ENCODE measurements at places on chromosomes 16 and 17.

DNA sequence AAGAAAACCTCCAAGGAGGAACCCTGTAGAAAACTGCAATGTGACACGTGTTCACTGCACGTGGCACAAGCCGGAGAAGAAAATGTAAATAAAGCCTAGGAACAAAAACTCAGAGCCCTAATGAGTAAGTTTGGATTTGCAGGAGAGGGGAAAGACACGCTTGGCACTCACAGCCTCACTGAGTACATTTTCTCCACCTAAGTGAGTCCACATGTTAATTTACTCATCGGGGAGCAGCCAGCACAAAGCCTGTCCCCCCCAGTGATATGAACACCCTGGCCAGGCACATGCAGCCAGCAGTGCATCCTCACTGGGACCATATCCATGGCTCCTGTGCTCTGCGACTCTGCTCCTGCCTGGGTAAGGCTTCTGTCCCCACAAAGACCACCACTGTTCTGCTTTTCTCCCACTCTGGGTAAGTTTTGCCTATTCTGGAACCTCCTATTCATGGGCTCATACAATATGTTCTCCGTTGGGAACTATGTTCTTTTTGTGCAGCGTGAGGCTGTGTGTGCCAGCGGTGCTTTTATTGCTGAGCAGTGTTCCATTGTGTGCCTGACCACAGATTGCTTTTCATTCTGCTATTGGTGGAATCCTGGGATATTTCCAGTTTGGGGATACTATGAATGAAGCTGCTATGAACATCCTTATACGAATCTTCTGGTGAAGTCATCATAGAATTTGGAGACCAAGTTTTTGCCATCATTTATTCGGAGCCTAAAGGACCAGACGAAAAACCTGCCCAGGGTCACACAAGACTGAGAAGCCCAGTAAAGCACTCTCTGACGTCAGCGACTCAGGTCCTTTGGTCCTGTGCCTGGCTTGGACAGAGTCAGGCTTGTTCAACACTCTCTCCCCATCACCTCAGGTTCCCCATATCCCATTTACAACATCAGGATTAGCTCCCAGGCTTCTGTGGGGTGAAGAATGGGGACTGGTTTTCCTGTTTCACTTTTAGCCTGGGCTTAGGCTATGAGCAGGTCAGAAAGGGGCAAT lies 53.3 kb downstream of the RNF112 start:
- no peak for DNase-seq

GRCh38 chr16:35798885-35799426 lies 2339.5 kb downstream of the TP53TG3F start:
- no peak for DNase-seq

GRCh38 chr17:44787271-44787940 lies 28.6 kb downstream of the ADAM11 start:
- no peak for DNase-seq

DNA sequence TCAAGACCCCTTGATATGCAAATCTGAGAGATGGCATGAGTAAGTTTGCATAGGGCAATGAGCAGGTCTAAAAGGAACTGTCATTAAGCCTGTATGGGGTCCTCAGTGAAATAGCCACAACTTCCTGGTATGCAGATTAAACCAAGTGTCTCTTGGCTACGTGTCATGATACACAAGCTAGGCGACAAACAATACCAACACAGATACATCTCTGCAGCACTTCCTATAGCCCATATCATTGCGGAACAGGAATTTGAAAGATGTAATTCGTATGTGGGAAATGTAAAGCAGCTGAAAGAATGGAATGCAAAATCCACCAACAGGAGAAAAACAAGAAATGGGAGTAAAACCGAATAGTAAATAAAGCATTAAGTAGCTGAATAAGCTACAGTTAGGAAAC lies 12.9 kb downstream of the PRSS22 start:
- DNase-seq: no peak

- DNase-seq: no peak
These were observed 555 bp downstream of the TTYH2 start for GRCh38 chr17:74213861-74214391.

- DNase-seq: peak; percentile 23
These were observed 32.3 kb downstream of the BRCA1 start for GRCh38 chr17:43092901-43093300.

- DNase-seq: peak; percentile 24
These were observed 1.0 kb upstream of the YPEL3 start for GRCh38 chr16:30096862-30097563.

GRCh38 chr16:50152351-50152806 lies 727 bp upstream of the TENT4B start:
- DNase-seq: no peak

DNA sequence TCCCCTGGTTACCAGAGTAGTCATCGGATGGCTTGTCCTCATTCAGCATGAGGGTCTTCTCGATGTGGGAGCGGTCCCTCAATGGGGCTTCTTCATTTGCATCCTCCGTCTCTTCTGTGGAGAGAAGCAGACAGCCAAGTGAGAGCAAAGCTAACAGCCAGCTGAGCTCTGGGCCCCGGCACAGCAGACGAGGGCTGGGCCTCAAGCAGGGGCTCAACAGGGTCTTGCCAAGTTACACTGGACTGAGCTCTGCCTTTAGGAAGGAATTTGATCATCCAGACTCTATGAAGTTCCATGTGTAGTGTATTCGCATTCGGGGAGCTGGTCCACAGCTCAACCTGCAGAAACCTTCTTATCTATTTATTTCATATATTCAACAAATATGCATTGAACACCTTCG lies 37.4 kb downstream of the SRL start:
- DNase-seq: no peak

- DNase-seq: no peak
These were observed 219.1 kb downstream of the STX8 start for GRCh38 chr17:9356488-9356911.

GRCh38 chr16:19419698-19420075 lies 2.0 kb downstream of the TMC5 start:
- no peak for DNase-seq

DNA sequence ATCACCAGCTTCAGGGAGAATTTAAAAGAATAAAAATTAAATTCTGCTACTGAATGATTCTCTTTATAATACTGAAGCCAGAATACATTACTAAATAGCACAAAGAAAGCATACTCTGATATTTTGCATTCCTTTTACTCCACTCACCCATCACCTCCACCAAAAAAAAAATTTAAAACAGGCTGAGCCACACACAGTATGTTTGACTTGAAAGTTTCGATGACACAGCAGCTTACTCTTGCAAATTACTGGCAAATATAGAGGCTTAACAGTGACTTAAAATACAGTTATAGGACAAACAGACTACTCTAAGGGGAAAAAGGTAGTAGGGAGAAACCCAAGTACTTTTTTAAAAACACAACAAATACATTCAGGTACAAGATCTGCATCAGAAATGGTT lies 39.2 kb downstream of the GPATCH8 start:
- DNase-seq: no peak

DNA sequence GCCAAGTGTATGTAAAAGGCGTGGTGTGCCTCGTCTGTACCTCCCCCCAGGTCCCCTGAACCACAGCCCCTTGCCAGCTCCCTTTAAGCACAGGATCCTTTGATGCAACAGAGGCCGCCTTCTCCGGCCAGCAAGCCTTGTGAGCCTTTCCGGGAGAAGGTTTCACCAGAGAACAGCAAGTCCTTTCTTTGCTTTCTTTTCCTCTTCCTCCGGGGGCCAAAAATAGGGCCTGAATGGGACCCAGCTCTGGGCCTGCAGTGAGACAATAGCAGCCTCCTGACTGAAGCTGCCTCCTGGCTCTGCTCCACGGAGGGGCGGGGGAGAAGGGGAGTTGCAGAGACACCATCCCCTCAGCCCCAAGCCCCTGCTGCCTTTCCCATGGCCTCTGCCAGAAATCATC lies 9.0 kb downstream of the ADGRG1 start:
- peak; percentile 75 for DNase-seq

GRCh38 chr16:14003074-14003570 lies 68.0 kb upstream of the MRTFB start:
- DNase-seq: peak; percentile 29

DNA sequence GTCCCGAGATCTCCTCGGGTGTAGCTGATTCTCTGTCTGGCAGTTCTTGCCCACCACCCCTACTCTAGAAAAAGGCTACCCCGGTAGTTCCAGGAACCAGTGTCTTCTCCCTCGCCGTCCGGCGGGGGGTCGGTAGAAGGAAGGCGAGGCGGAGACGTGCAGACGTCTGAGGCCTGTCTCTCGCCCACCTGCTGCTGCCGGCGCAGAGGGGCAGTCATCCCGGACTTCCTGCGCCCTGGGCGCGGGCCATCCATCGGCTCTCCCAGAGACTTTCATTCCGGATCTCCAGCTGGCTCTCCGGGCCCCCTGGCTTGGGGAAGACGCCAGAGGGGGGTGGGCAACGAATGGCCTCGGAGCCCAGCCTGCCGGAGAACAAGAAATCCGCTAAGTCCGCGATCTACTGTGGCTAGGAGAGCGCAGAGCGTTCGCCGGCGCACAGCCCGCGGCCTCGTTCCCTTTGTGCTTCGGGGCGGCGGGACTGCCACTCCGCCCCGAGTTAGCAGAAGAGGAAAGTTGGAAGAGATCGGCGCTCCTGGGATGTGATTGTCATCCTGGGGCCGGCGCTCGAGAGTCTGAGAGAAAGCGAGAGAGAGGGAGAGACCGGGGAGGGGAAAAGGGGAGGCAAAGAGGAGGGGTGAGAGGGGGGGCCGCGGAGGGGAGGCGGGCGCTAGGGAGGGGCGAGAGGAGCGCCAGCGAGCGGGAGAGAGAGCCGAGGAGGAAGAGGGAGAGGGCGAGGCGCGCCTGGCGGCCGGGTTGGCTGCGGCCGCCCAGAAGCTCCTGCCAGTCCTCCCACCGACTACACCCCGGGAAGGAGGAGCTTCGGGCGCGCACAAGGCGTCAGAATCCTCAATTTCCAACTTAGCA lies at the start of gene IRX5:
Gene IRX5, plus strand, starts transcription at position 861 of the 864 bp plus-strand sequence. CDS start 334 bp downstream, outside the sequence.
- DNase-seq: peak; percentile 89

DNA sequence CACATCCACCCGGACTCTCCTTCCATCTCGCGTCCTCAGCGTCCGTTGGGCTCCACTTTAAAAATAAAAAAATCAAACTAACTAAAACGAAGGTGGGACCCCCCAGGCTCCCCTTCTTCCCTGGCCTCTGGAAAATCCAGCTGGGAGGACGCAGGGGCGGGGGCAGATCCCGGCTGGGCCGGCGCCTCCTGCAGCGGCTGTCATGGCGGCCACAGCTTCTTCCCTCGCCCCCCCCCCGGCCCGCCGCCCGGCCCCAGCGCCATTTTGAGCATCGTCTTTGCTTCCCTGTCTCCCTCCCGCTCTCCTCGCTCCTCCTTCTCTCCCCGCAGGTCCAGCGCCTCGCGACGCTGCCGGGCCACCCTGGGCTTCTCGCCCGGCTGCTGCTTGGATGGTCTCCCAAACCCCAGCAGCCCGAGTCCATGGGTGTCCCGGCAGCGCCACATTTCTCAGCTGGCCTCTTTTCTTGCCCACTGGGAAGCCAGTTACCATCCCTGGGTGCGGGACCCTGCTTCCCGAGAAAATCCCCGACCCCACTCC lies 3.3 kb downstream of the HOXB2 start:
- no peak for DNase-seq

DNA sequence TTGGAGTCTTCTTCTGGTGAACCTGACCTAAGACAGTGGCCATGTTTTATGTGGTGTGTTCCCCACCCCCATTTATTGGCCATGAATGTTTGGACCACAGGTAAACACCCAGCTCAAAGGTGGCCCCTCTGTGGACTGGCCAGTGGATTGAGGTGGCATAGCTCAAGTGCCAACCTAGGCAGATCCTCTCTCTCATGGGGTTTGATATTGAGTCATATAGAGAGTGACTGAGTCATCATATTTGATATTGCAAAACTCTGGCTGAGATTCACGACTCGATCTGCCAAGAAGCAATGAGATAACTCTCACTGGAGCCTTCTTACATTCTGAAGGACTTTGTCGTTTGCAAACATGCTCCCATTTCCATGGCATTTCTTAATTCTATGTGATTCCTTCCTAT lies 10.5 kb upstream of the TEKT3 start:
- no peak for DNase-seq

DNA sequence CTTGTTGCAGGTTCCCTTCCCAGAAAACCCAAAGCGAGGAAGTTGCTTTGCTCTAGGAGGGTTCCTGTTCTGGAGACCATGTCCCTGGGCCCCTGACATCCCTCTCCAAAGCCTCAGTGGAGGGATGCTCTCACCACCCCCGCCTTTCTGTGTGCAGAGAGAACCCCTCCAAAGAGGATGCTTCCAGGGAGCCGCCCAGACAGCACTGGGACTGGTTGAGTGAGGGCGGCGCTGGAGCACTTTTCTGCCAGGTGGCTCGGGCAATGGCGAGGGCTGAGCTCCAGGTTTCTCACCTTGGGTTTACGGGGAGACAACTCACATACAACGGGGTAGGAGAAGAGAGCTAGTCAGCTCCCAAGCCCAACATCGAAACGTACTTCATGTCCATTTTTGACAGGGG lies 7.3 kb downstream of the EMC6 start:
- DNase-seq: no peak

All from endothelial cell of umbilical vein (primary cell).